ENCODE measurements at places on chromosomes 1 and 21. TPM values are rescaled to one million over a fixed set of nuclear protein-coding genes. Genes with fewer than 3 reads are reported as not detected.

GRCh38 chr21:41632748-41633475, 125.0 kb upstream of the TMPRSS2 start:
- DNase-seq = no peak

DNA sequence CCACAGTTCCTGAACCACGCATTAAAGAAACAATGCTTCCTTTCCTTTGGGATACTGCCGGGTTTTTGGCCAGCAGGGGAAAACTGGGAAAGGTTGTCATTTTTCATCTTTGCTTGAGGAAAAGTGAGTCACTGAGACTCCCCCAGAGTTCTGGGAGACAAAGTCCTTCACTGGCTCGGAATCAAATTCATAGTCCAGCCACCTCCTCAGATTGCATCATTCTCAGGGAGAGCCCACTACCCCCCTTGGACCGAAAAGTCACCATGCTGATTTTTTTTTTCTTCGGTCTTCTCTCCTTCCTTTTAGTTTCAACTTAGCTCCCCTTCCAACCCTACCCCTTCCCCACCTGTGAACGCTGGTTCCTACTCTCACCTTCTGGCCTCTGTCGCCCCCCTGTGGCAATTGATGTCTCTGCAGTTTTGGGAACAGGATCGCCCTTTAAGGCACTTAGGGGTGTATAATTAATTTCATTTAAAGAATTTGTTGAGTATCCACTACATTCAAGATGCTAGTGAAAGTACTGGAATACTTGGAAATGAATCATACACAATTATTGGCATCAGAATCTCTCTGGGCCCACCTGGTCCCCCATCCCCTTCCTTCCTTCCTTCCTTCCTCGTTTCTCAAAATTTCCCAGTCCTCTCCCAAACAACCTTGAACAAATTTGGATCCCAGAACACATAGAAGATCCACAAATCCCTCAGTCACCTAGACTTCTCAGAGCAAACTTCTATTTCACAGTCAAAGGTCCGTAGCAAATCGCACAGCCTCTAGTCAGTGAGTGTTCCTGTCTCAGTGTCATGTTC, 6.9 kb downstream of the ACKR1 start:
- DNase-seq = peak; percentile 18

- DNase-seq = no peak
These were observed 41.8 kb downstream of the NTPCR start for GRCh38 chr1:232992227-232992626.

- DNase-seq = no peak
These were observed 125.4 kb downstream of the SIK1 start for GRCh38 chr21:43301409-43302061.

Gene RIPK4
- total RNA-seq = under 0.01 TPM

Gene ABCG1
- total RNA-seq = 0.77 TPM

Gene SLAMF9
- total RNA-seq = not detected

DNA sequence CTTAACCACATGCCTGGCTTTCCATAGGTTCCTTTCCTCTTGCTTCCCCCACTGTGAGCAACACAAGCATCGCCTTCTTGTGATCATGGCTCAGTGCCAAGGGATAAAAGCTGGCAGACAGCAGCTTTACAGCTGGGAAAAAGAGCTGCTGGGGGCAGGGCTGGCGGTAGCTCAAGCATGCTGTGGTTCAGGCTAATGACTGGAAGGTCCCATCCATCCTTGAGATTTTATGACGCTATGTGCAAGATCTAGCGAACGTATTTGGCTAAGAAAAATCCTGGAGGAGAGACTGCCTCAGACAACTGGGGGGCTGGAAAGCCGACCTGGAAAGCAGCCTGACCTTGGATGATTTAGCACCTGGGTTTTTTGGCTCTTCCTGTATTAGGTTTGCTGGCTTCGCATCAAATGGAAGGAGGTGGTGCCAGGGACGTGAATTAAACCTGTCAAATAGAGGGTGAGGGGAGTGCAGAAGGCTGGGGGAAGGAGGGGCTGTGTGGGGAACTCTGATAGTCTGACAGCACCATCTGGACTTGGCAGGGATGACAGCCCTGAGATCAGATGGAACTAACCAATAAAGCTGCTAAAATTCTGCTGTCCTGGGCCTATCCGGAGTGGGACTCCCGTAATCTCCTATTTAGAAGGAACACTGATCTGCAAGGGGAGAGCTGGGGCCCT, 34.8 kb downstream of the ZMYND12 start:
- DNase-seq = peak; percentile 98

Gene AXDND1
- total RNA-seq = 0.17 TPM

GRCh38 chr1:12502336-12503109, 115.5 kb downstream of the DHRS3 start:
- no peak for DNase-seq

DNA sequence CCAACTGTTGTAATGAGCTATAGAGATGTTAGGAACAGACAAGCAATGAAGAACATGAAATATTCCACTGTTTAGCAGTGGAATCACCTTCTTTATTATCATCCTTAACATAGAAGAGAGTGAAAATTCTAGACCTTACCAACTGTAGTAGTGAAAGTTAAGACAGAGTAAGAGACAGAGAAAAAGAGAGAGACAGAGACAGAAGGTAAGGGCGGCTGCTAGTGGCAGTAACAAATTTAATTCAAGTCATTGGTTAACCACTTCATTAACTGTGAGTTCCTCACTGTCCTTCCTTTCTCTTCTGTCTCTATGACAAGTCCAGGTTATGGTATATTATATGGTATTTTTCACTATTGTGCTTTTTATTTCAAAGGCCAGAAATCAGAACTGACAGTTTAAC, 355.7 kb upstream of the ESRRG start:
- DNase-seq = no peak

Gene VAV3
- not detected for total RNA-seq

Gene LMOD1
- 36.3 TPM for total RNA-seq

DNA sequence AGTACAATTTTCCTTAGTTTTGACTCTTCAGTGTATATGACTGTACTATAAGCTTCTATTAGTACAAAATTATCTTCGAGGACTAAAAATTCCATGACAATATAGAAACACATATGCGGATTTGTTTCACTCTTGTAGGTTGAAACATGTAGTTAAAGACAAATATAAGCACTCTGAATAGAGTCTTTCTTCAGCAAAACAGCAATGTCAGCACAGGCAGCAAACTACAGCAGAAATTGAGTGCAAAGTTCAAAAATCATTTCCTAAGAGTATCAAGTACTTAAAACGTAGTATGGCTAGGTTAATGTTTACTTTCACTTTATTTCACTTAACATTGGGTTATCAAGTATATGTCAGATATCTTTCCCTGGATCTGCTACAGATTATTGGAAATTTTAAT, 106.7 kb downstream of the FAF1 start:
- DNase-seq = no peak

- peak; percentile 45 for DNase-seq
These were observed 477.5 kb downstream of the PTPRU start for GRCh38 chr1:29713857-29714256.

Gene ANGPTL3
- not detected for total RNA-seq

DNA sequence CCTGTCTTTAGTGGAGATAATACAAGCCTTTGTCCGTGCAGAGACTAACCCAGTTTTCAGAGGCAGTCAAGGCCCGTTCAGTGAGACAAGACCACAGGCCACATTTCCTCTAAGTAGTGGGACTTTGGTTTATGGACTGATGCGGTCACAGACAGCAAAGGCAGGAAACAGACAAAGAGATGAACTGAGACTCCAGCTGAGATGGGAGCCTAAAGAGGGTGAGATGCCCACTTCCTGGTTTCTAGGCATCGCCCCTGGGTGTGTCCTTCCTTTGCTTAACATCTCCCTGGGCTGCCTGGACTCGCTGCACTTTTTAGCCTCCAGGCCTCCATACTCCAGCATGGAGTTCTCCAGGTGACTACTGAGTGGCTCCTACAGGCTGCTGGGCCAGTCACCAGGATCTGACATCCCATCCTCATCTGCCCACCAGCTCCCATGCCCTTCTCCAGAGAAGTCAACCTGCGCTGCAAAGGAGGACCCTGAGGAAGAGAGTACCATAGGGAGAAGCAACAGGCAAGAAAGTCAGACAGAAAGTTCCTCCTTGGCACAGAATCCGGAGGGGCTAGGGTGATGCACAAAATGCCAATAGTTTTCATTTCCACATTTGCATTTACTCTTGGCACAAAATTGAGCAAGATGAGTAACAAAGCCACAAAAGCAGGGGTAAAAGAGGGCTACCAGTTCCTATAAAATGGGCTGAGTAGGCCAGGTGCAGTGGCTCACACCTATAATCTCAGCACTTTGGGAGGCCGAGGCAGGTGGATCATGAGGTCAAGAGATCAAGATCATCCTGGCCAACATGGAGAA, 15.1 kb downstream of the THEMIS2 start:
- no peak for DNase-seq

GRCh38 chr1:53693339-53693738, 45.6 kb downstream of the GLIS1 start:
- no peak for DNase-seq

- peak; percentile 17 for DNase-seq
These were observed 13.1 kb upstream of the VAMP4 start for GRCh38 chr1:171754971-171755370.

Gene LHX8
- not detected for total RNA-seq

GRCh38 chr1:149987297-149987595, 23.3 kb downstream of the OTUD7B start:
- DNase-seq = no peak

- no peak for DNase-seq
These were observed 235.8 kb upstream of the C1orf105 start for GRCh38 chr1:172184506-172185191.

- DNase-seq = peak; percentile 88
These were observed 96.9 kb downstream of the NEK7 start for GRCh38 chr1:198253668-198254067.

DNA sequence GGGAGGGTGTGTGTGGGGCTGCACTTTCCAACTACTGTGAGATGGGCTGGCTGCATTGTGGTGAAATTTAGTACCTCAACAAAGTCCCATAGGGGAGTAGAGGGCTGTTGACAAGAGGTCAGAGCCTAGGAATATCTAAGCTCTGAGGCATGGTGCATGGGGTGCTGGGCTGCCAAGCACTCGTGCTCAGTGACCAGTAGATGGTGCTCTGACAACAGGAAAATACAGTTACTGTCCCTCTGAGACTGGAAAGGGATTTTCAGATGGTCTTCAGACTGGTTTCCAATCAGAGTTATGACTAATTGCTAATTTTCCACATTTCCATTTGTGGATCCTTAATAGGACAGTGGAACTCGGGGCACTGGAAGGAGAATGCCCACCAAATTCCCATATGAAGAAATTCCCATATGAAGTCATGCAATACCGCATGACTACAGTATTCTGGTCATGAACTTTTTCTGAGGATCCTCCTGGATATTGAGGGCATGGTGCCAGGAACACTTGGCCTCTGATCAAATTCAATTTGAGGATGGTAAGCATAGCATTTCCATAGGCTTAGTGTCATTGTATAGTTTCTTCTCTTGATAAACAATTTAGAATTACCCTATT, 4.1 kb upstream of the CACNA1E start:
- DNase-seq = peak; percentile 59

Gene SNX7
- 39.0 TPM for total RNA-seq

Gene USH2A
- total RNA-seq = under 0.01 TPM

GRCh38 chr1:16120940-16121410, 34.9 kb downstream of the EPHA2 start:
- no peak for DNase-seq

Gene BCAR3
- 34.4 TPM for total RNA-seq

DNA sequence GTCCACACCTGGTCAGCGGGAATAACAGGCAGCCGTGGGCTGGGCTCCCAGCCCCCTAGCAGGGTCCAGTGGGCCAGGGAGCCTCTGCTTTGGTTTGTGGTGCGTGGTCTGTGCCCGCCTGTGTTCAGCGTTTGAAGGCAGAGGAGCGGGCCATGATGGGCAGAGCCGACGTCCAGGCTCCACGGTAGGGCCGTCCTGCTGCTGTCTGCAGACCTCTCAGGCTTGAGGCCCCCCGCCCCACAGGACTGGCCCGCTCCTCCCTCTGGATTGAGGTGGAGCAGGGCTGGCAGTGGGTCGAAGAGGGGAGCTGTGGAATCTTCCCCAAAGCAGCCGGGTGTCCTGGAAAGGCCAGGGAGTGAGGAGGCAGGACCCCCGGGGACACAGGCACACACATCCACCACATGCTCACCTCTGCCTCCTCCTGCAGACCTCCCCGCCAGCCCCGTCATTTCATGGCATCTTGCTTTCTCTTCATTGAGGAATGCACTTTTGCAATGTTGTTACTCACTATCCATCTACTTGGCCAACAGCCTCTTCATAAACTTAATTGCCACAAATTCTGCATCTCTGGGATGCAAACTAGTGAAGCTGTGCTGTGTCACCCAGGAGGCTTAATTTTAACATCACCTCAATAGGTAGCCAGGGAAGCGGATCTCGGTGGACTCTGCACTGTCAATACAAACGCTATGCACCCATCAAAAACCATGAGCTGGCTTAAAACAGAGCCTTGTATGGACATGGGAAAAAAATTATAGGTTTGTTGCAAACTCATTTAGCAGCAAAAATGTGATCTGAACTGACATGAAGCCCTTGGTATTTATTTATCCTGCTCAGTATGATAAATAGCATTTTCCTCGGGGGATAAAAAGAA, 85.9 kb downstream of the PDE9A start:
- DNase-seq = no peak

Gene RNPC3
- 4.6 TPM for total RNA-seq

Gene KRTAP10-2
- total RNA-seq = not detected

Gene OR6N1
- not detected for total RNA-seq

DNA sequence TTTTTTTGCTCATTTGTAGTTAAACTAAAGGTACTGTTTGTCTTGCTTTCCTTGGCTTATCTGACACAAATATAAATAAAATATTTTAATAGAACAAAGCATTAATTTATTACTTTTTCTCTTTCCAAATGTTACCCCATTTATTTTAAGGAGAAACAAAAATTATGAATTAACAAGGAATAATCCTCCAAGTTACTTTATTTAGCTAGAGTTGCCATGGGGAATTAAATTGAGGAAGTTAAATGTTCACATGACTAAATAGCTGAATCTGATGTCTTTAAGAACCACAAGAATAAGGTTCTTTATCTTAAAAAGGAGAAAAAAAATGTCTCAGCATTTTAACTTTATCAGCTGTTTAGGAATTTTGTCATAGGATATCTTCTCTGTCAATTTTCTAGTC, 12.3 kb downstream of the ATG4C start:
- DNase-seq = no peak

Gene OR2W3
- total RNA-seq = not detected

Gene RNF223
- total RNA-seq = not detected

GRCh38 chr1:91948501-91949355, 473 bp upstream of the BRDT start:
- DNase-seq = no peak

DNA sequence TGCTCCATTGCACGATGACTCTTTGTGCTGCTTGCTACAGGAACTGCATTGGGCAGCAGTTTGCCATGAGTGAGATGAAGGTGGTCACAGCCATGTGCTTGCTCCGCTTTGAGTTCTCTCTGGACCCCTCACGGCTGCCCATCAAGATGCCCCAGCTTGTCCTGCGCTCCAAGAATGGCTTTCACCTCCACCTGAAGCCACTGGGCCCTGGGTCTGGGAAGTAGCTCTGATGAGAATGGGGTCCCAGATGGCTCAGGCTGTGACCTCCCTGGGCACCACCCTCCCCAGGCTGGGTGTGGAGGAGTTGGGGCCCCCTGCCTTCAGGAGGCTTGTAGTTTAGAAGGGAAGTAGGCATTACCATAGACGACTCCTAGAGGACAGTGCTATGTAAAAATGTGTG, 19.7 kb downstream of the CYP4B1 start:
- DNase-seq = no peak
